Bronchial epithelial cell (primary cell): ENCODE measurements at places on chromosomes 12 and 14. TPM values are rescaled to one million over a fixed set of nuclear protein-coding genes. Genes with fewer than 3 reads are reported as not detected.

The KRT79 gene
- under 0.01 and 0.26 TPM in 2 replicates for total RNA-seq

The WNT1 gene
- total RNA-seq = not detected in 2 replicates

The PLEKHD1 gene
- 0.26 TPM in 1 of 2 replicates, not detected in the other for total RNA-seq

The SPPL3 gene
- 4.2 and 8.7 TPM in 2 replicates for total RNA-seq
